ENCODE measurements at places on chromosomes 12 and 14.

- DNase-seq: no peak
Measured at GRCh38 chr14:104395941-104396681, 183.5 kb upstream of the C14orf180 start.

DNA sequence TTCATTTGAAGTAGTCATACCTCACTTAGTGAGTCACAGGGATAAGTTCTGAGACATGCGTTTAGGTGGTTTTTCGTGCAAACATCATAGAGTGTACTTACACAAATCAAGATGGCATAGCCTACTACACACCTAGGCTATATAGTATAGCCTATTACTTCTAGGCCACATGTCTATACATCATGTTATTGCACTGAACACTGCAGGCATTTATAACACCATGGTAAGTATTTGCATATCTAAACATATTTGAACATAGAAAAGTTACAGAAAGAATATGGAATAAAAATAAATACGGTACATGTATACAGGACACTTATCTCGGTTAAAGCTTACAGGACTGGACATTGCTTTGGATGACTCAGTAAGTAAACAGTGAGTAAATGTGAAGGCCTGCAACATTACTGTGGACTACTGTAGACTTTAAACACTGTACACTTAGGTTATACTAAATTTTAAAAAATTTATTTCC is 670.6 kb downstream of the SLC16A7 start:
- DNase-seq: no peak

DNA sequence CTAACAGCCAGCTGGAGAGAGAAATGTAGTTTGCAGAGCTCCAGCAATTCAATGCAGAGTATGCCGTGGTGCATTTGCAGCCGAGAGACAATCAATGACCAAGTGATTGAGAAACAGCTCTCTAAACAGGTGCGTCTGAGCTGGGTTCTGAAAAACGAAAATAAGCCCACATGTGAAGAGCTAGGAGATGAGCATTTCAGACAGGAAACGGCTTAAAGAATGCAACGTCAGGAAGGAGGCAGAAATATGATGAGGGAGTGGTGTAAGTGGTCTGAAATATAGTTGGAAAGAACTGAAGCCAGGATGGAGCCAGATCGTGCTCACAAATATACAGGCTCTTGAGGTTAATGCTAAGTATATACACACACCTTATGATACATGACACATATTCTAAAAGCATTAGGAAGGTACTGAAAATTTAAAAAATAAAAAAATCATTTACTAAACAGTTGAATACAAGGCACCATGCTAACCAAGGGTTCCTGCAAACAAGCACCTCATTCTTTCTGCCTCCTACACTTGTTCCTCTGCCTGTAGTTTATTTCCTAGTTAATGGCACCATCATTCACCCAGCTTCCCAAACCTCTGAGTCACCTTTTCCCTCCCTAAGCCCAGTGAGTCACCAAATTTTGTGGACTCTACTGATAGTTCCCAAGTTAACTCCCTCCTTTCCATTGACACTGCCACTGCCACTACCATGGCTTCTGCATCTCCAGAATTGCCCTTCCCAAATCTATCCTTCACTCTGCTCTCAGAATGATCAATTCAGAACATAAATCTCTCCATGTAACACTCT is 2.3 kb upstream of the GARIN2 start:
- DNase-seq: no peak

DNA sequence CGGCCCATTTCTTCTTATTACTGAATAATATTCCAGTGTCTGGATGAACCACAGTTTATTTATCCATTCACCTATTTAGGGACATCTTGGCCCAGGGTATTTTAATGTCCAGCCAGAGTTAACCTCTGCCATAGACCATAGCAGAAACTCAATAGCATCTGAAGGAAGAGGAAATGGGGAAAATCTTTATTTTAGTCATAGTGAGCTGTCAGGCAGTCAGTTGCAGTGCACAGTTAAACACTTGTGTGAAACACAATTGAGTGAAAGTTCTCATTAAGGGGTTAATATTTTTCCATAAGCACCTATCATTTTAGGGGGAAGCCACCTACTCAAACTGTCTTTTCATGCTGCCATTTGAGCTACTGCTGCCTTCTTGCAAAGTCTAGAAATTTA is 197.3 kb upstream of the PPFIA2 start:
- no peak for DNase-seq

DNA sequence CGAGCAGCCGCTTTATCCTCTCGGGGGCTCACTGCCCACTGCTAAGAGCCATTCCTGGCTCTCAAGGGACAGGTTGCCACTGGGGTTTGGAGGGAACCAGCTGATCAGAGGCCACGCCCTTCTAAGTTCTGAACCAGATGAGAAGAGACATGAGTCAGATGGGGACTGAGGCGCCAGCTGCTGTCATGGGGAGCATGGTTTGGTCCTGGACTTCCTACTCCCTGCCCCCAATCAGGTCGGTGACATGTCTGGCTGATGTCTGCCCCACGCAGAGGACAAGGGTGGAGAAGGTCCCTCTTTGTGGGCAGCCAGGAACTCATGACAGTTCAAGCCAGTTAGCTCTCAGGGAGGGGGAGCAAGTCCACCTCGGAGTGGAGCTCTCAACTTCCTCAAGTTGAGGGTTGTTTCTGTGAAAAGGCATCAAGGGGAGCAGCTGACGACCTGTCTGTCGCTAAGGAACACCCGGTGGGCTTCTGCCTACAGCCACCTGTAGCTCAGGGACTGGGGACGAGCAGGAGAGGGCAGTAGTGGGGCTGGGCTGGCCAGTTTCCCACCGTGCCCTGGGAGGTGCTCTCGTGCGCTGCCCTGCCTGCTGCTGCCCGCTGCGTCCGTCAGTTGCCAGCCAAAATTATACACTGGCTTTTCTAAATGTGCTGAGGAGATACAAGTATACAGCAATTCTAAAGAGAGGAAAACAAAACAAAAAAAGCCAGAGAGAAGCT is 20.5 kb downstream of the PSMC1 start:
- no peak for DNase-seq
